Posterior cingulate gyrus (tissue), 11 donors: ENCODE measurements at places on chromosomes 12 and 14.

DNA sequence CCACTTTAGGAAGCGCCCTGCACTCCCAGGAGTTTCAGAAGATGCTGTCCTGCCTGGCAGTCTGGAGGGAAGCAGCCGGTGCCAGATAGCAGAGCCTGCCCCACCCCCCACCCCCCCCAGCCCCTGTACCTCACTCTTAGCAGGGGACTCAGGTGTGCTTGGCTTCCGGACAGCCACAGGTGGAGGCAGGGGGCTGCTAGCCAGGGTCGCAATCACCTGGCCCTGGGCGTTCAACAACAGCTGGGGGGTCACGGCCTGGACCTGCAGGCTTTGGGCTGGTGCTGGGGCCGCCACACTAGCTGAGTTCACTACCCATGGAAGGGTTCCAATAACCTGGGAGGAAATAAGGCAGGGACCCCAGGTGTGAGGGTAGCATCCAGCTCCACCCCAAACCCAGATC lies 22.0 kb downstream of the POU6F1 start:
- DNase-seq, result no peak

DNA sequence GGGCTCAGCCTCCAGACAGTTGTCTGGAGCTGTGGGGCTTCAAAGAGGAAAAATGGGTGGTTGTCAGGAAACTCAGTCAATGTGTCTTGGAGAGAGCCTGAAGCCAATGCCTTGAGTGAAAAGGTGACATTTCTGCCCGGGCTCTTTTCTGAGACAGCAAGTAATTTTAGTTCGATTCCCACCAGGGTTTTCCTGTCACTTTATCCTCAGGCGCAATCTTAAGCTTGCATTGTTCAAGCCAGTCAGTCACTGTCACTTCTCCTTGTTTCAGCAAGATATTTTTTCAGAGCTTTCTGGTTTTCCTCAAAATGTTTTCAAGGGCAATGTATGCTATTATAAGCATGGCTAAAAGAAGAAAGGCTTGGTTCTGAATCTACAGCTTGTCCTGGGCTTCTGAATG lies 404.7 kb upstream of the SEL1L start:
- DNase-seq, result no peak

DNA sequence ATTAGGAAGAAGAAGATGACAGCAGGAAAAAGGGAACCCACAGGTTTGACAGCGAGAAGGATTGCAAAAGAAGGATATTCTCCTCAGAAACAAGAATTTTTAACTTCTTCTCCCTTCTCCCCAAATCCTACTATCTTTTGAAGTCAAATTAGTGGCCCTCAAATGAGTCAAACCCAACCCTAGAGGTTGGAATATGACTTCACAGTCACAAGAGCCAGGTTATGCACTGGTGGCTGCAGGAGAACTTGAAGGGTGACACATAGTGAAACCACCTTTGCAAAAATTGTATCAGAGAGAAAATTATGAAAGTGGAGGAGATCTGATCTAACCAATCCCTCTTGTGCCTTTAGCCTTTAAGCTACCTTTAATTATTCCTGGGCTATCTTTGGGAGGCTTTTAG lies 386.2 kb upstream of the CCDC196 start:
- DNase-seq, result no peak

- peak; percentile 54 for DNase-seq
Observed at GRCh38 chr12:53743266-53744129, 8.3 kb downstream of the CISTR start.

DNA sequence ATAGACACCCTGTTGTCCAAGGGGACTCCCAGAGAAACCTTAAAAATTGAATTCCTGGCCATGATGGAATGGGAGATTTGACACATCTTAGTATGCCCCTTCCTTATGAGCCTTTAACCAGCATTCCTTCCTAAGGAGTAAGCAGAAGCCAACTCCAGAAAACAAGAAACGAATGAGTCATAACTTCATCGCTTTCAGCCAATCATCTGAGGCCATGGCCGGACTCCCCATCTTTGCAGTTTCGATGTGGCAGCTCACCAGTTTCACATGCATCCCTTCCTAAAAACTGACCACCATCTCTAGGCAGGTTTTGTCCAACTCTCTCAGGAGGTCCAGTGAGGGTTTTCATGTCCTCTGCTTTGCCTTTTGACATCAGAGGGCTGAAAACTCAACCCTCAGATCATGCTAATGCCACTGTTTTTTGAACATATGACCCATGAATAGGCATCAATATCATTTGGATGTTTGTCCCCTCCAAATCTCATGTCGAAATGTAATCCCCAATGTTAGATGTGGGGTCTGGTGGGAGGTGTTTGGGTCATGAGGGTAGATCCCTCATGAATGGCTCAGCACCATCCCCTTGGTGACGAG lies 19.9 kb downstream of the DAAM1 start:
- no peak for DNase-seq

DNA sequence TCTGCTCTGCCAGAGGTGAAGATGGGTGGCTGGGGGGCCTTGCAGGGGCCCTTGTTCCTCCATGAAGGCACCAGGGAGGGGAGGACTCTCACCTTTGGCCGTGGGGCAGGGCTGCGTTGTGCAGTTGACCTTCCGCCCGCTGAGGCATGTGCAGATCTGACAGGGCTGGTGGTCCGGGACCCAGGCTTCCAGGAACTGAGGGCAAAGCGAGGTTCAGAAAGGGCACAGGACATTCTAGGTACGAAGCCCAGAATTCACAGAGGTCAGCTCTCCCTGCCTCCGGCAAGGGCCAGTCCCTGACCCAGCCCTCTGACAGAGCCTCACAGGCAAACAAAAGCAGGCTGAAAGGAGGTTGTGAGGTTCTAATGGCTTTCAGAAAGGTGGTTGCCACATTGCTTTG lies 40.4 kb upstream of the ANO2 start:
- DNase-seq, result no peak

GRCh38 chr12:66607147-66607546 lies 71.7 kb downstream of the GRIP1 start:
- no peak for DNase-seq

GRCh38 chr12:130977743-130978095 lies 24.0 kb downstream of the ADGRD1 start:
- no peak for DNase-seq

GRCh38 chr14:42541535-42542001 lies 934.9 kb downstream of the LRFN5 start:
- no peak for DNase-seq

DNA sequence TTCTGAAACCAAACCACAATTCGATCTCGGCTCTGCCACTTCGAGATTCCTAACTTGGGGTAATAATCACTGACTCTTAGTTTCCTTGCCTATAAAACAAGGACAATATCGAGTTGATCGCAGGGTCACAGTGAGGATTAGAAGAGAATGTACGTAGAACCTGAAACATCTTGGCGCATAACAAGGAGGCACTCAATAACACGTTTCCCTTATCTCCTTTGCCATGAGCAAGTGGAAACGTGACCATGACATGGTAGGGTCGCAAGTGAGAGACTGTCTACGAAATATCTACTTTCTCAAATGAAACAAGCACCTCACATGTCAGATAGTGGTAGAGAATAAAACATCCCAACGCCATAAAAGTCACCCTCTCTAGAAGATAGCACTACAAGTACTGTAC lies 2.3 kb downstream of the DICER1 start:
- no peak for DNase-seq

- no peak for DNase-seq
Observed at GRCh38 chr14:78968265-78968664, 798.1 kb downstream of the NRXN3 start.

DNA sequence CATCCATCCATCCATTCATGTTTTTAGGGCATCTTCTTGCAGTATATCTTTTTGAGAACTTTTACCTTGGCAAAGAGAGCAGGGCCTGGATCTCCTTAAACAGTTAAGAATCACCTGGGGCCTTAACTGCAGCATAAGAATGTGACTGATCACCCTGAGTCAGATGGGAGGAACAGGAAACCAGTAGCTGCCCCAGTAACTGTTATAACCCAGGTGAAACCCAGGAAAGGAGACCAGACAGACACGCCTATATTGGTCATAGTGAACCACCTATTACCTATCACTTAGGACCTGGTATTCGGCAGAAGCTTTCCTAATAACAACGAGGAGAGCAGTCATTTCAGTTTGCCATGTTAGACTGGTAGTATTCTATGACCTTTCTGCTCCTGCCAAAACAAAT lies 43.4 kb upstream of the NR2C1 start:
- no peak for DNase-seq

- DNase-seq, result no peak
Observed at GRCh38 chr12:47362126-47362705, 282.5 kb upstream of the AMIGO2 start.

DNA sequence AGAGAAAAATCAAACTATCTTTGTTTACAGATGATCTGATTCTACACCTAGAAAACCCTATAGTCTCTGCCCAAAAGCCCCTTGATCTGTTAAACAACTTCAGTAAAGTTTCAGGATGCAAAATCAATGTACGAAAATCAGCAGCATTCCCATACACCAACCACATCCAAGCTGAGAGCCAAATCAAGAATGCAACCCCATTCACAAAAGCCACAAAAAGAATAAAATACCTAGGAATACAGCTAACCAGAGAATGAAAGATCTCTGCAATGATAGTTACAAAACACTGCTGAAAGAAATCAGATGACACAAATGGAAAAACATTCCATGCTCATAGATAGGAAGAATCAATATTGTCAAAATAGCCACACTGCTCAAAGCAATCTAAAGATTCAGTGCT lies 265.7 kb downstream of the AEBP2 start:
- no peak for DNase-seq

DNA sequence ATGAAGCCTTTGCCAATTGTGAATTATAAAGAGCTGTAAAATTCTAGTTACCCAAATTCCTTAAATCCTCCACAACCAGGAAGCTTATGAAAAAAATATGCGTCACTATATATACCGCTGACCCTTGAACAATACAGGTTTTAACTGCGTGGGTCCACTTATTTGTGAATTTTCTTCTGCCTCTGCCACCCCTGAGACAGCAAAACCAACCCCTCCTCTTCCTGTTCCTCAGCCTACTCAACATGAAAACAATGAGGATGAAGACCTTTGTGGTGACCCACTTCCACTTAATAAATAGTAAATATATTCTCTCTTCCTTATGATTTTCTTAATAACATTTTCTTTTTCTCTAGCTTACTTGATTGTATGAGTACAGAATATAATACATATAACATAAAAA lies 42.2 kb downstream of the CMKLR1 start:
- no peak for DNase-seq
